ENCODE measurements at places on chromosomes 2 and 18. TPM values are rescaled to one million over a fixed set of nuclear protein-coding genes. Genes with fewer than 3 reads are reported as not detected.

Gene ZAP70
- polyA plus RNA-seq = 1.5 TPM

Gene HPCAL1
- polyA plus RNA-seq = 22.8 TPM

Gene SLC4A1AP
- polyA plus RNA-seq = 33.6 TPM

Gene FARP2
- 54.9 TPM for polyA plus RNA-seq

Gene WDR54
- 35.9 TPM for polyA plus RNA-seq

Gene KLHL29
- 8.5 TPM for polyA plus RNA-seq

Gene STAT4
- 8.3 TPM for polyA plus RNA-seq

Gene DAW1
- polyA plus RNA-seq = 0.99 TPM

Gene TOGARAM2
- polyA plus RNA-seq = 0.86 TPM

Gene VAMP5
- polyA plus RNA-seq = 47.0 TPM

Gene CRYBA2
- polyA plus RNA-seq = not detected

GRCh38 chr2:63903003-63903402, 61.3 kb downstream of the UGP2 start:
- no peak for DNase-seq

DNA sequence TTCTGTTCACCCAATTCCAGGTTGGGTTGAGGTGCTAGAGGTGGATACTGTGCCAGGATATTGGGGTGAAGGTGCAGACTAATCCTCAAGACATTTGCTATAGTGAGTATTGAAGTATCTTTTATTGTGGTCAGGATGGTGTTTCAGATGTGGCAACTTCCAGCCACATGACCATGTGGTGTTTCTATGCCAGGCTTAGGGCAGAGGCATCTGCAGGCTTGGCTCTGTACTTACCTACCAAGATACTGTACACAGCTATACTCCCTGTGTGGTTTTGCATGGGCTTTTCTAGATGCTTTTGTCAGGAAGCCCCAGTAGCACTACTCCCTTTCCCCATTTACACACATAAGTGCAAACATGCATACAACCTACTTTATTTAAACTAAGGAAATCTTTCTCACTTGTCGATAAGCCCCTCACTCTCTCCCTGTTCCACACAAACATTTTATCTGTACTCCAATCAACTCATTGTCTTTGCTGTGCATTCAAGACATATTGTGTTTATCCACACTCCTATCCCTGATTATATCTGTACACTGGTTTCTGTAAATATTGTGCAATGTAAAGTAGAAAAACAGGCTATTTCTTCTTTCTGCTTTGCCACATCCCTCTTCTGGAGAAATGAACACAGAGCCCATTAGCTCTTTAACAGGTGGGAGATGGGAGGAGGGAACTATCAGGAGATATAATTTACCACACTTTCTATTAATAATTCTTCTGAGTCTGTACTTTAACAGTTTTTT, 12.3 kb downstream of the ARL6IP6 start:
- DNase-seq = no peak

DNA sequence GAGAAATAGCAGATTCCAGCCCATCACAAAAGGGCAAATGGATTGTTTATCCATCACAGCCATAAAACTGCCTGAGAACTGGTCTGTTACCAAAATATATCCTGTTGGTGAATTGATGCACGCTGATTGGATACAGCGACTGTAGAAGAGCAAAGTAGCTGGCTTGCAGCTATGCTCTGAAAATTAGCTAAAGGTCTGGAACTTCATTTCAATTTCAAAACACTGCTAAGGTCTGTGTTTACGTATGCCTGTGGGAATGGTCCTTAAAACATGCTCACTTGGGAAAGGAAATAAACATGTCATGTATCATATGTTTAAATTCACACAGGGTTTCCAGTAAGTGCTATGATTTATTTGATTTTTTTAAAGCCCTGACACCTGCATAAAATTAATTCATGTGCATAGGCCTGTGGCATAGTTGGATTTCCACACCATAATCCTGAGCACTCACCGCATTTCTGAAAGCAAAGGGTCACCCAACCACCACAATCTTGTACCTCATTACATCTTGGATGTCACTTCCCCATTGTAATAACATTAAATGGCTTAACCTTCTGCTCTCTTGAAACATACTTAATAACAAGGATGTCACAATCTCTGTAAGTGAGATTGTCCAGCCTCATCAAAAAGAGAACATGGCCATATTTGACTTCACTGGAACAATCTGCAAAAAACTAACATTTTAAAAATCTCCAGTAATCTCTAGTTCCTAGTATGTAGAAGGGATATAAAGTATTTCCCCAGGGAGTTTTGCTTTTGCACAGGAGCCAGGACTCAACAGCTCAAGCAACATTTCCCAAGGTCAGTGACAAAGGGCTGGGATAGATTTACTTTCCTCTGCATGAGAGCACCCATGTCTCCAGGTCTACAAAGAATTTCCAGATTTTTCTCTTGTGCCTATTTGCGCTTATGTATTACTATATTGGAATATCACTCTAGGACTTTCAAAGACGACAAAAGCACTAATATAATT, 109.8 kb downstream of the FARSB start:
- no peak for DNase-seq

DNA sequence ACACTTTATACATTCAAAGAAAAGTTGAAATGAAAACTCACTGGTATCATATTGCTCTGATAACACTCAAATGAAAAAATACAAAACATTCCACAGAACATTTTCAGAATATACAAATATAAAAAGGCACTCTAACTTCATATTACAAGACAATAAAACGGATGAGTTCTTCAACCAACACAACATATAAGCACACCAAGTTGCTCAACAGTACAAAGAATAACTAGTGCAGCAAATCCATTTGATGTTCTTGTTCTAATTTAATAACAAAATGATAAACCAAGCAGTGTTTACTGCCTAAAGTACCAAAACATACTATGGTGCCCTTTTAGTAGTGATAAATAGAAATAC, 60.8 kb upstream of the PGAP1 start:
- DNase-seq = no peak

DNA sequence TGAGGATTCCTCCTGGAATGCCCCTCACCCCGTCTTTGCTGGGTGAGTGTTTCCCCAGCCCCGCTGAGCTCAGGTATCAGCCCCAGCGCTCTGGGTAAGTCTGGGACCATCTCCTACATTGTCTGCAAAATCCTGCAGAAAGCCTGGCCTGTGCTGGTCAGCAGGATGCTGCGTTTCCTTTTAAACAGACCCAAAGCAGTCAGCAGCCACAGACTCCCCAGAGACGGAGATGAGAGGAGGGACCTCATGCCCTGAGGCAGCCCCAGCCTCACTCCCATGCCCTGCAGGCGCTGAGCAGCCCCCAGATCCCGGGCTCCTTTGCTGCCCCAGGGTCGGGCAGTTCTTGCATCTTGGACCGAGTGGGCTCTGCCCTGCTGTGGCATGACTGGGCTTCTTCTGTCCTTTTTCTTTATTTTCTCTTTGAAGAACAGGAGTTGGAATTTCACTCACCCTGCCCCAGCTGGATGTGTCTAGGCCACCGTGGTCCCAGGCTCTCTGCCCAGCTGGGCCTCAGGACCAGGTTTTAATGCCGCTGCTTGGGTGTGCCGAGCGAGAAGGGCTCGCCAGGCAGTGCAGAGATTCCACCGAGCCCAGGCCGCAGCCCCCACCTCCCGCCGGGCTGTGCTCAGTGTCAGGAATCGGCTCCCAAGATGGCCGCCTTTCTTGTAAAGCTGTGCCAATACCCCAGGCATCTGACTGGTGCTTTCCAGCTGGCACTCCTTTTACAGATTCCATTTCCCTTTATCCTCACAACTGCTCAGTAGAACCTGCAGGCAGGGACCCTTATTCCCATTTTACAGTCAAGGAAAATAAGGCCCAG, 43.6 kb downstream of the ODC1 start:
- DNase-seq = no peak

DNA sequence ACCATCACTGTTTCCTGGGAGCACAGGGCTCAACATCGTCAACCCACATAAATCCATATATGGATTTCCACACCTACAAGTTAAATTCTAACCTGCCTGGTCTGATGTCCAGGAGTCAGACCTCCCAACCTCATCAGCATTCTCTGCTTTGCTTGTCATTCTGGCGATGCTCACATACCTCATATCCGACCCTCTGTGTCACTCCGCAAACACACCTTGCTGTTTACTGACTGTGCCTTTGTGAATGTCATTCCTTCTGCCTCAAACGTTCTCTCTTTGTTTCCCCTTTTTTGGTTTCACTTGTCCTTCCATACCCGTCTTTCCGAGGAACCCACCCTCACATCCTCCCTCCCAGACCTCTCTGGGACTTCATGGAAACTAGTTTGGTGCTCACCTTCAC, 187.1 kb downstream of the ACTR3 start:
- no peak for DNase-seq

DNA sequence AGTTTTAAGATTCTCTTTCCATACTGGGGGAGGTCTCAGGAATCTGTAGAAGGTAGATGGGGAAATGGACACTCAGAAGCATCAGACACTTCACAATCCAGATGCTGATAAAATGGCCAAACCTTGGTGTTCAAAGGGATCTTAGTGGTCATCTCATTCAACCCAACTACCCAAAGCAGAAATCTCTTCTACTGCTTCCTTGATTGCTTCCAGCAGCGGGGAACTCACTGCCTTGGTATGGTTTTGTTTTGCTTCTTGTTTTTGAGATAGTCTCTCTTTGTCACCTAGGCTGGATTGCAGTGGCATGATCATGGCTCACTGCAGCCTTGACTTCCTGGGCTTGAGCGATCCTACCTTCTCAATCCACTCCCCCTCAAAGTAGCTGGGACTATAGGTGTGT, 39.3 kb upstream of the PTMA start:
- no peak for DNase-seq

DNA sequence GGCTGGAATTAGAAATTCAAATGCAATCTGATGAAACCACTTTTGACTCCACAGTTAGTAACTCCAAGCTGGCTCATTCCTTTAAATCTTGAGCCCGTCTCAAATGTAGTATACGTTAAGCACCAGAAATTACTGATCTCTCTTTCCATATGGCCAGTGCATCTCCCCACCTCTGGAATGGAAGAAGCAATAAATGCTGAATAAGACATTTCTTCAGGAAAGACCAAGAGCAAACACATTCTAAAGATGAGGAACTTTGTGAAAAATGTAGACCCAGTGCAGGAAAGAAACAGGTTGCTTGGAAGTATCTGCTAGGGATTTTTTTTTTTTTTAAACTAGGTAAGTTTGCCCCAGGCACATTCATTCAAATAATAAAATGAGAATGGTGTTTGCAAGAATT, 143.1 kb upstream of the FBXO11 start:
- no peak for DNase-seq

GRCh38 chr2:96618596-96619283, 19.4 kb downstream of the KANSL3 start:
- DNase-seq = no peak

- no peak for DNase-seq
These were observed 56.2 kb downstream of the POLR1A start for GRCh38 chr2:86049529-86049928.

DNA sequence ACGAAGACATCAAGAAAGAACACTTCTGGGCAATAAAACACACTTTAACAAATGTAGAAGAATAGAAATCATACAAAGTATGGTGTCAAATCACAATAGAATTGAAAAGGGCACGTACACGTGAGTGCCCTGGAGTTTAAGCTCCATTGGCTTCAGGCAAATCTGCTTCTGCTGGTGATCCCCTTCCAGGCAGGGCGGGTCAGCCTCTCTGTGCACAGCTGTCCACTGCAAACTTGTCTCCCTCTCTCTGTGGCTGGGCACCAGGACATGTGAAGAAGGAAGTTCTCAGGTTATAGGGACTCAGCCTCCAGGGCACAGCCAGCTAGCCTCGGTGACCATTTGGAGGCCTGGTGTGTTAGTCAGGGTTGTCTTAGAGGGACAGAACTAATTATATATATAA, 66.0 kb downstream of the ST3GAL5 start:
- no peak for DNase-seq

GRCh38 chr2:129847043-129847442, 132.4 kb upstream of the RAB6C start:
- DNase-seq = no peak

GRCh38 chr2:28695245-28695647, 56.4 kb upstream of the PPP1CB start:
- DNase-seq = no peak

DNA sequence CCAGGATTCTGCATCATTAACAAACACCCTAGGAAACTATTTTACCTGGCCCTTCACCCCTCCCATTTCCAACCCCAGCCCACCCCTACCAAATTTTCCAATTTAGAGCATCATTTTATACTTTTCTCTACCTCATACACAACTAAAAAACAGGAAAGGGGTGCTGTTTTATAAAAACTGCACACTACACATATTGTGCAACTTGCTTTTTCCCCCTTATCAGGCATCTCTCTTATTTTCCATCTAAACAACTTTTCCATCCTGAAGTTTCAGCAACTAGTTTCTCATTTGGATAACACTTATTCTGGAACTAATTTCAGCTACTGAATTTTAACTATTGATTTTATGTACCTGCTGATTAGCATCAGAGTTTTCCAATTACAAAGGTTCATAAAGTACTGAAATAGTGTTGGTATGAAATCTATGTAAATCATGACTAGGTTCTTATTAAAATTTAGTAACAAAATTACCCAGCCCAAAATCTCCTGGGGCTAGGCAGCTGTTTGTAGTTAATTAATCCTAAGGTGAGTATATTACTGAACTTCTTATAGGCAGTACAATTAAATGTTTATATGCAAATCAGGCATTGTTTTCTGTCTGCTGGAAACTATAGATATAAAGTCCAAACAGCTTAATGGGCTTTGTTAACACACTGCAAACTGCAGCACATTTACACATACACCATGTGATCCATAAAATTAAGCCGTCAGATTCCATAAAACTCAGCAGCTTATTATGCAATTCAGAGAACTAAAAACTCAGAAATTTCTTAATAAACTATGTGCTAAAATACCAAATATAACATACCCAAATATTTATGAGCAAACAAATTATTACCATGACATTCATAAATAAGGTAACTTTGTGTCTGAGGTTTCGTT, 7.9 kb downstream of the SF3B1 start:
- no peak for DNase-seq

- DNase-seq = no peak
These were observed 127.8 kb upstream of the NDUFV2 start for GRCh38 chr18:8974696-8975095.

GRCh38 chr2:152454960-152455359, 120.0 kb downstream of the FMNL2 start:
- no peak for DNase-seq

DNA sequence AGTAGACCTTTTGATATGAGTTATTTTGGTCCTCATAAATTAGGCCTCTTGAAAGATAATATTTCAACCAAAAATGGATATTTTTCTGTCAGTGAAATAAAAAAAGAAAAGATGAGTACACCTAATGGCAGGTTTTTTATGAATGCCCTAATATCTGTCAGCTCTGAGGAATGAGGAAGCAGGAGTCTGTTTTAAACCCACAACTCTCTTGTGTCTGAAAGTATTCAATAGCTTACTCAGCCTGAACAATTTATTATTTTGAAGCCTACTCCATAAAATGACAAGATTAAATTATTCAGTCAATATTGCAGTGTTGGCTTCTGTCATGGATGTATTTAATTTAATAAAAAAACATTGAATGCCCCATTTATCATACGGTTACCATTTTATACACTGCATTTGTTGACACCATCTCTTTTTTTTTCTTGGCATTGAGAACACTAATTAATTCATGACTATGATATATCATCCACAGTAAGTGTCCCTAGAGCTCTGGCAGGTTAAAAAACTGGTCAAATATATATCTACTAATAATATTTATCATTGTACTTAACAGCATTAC, 548.2 kb downstream of the CBLN2 start:
- no peak for DNase-seq

All from right renal cortex interstitium (tissue), 3 donors.